ENCODE measurements at places on chromosomes 3 and 15. TPM values are rescaled to one million over a fixed set of nuclear protein-coding genes. Genes with fewer than 3 reads are reported as not detected.

DNA sequence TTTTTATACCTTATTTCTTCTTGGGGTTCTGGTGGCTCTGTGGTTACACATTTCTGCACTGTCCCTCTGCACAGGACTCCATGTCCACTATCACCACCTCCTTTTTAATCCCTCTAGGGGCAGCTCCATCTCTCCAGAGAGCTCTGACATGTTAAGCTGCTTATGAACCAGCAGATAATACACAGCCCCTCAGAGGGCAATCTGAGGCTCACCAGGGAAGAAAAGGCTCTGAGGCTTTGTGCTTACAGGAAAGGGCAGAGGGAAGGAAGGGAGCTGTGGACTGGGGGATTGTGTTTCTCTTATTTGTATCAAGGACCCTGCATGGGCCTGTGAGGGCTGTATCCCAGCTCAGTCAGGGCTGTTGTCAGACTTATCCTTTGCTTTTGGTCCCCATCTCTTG lies 164.5 kb downstream of the EPHB1 start:
- no peak for DNase-seq

GRCh38 chr15:29410338-29410737 lies 140.7 kb upstream of the NSMCE3 start:
- DNase-seq = no peak

Gene LRRFIP2
- total RNA-seq = 45.3 TPM

Gene FEZF2
- total RNA-seq = 0.49 TPM

Gene CNTN4
- total RNA-seq = 23.0 TPM

- no peak for DNase-seq
Observed at GRCh38 chr3:139173372-139174108, 128.8 kb upstream of the PRR23C start.

Gene CPN2
- total RNA-seq = not detected

GRCh38 chr15:73952913-73953750 lies 26.9 kb downstream of the LOXL1 start:
- DNase-seq = no peak

- no peak for DNase-seq
Observed at GRCh38 chr15:31308185-31308639, 18.4 kb upstream of the KLF13 start.

- DNase-seq = no peak
Observed at GRCh38 chr3:73504852-73505251, 119.9 kb downstream of the PDZRN3 start.

- no peak for DNase-seq
Observed at GRCh38 chr15:81155375-81156218, 21.5 kb downstream of the CFAP161 start.

Measured in glutamatergic neuron (in vitro differentiated cells).